ENCODE measurements at places on chromosomes 4 and X.

- no peak for DNase-seq
Observed at GRCh38 chr4:80812145-80812544, 218.4 kb upstream of the BMP3 start.

DNA sequence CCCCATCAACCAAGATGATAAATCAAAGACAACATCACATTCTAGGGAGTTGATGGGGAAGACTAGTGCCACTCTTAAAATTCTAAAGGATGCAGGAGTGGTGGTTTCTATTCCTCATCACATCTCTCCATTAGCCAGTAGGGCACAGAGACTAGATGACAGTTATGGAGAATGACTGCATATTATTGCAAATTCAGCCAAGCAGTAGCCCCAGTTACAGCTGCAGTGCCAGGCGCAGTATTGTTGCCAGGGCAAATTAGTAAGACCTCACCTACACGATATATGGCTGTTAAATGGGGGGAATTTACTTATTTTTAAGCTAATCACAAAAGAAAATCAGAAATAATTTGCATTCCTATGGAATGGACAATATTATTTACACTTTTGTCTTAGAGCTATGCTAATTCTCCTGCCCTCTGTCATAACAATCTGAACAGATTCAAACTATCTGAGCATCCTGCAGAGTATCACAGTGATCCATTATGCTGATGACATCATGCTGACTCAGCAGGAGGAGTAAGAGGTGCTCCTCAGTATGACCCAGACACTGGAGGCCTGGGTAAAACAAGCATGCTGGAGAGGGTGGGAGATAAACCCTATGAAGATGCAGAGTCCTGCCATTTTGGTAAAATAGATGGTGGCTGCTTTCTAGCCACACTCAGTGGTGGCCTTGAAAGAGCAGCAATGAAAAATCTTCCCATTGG is 24.7 kb downstream of the ETNPPL start:
- no peak for DNase-seq

DNA sequence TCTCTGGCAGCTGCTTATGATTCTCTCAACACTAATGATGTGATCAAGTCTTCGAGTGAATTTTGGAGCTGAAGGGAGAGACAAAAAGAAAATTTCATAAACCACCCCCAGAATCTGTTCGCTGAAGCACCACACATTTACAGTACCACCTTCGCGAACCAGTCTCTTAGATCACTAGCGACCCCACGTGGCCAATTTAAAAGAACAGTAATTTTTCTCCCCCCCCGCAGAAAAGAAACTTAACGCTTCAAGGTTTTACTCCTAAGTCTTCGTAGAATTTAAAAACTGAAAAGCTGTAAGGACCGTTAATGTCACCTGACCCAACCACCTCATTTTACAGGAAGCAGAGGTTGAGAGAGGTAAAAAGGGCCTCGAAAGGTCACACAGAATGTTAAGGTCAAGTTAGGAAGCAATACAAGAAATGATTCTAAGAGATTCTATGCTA is 187.5 kb downstream of the QDPR start:
- DNase-seq, result peak; percentile 76

GRCh38 chr4:108333353-108333942 is 164.7 kb upstream of the LEF1 start:
- DNase-seq, result no peak

Measured in dermis microvascular lymphatic vessel endothelial cell (primary cell).